ENCODE measurements at places on chromosomes 7 and 10.

DNA sequence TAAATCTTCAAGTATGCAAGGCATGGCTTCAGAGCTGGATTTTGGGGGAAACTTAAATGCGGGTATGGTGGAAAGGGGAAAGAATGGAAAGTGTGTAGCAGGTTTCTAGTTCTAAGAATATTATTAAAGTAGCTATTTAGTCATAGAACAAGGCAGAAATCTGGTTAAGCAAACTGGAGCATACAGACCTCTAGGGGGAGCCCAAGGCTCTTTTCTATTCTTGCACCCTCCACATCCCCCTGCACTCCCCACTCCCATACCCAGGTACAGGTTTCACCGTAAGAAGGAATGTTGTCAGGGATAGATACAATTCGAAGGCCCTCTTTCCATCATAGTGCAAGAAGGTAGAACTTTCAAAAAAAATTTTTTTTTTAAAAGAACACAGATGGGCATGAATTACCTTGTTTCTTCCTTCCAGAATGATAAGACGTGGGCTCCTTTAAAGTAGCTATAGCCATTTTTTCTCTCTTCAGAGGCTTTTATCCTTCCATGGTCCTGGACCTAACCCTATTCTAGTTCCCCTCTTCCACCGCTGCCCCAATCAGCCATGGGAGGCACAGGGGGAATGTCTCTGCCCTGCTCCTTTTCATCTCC lies 41.5 kb upstream of the SMIM30 start:
- no peak for DNase-seq

DNA sequence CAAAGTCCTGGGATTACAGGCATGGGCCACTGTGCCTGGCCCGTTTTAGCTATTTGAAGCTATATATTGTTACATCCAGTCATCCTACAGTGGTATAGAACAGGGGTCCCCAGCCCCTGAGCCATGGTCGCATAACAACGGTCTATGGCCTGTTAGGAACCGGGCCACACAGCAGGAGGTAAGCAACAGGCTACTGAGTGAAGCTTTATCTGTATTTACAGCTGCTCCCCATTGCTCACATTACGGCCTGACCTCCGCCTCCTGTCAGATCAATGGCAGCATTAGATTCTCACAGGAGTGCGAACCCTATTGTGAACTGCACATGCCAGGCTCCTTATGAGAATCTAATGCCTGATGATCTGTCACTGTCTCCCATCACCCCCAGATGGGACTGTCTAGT lies 26.3 kb upstream of the TSPAN33 start:
- no peak for DNase-seq

DNA sequence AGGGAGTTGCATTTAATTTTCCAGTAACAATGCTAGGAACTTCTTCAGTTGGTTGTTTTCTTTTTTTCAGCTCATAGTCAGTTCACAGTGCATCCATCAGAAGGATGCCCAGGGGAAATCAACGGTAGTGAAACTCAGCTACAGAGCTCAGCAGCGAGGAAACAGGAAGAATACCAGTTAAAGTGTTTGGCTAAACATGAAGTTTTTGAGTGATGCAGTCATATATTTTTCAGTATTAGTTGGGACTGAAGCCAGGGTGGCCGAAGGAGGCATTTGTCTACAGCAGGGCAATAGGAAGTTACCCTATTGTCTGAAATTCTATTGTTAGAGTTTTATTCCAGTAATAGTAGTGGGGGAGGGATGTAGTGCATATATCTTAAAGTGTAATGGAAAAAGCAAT lies 45.3 kb upstream of the MALRD1 start:
- DNase-seq, result no peak

DNA sequence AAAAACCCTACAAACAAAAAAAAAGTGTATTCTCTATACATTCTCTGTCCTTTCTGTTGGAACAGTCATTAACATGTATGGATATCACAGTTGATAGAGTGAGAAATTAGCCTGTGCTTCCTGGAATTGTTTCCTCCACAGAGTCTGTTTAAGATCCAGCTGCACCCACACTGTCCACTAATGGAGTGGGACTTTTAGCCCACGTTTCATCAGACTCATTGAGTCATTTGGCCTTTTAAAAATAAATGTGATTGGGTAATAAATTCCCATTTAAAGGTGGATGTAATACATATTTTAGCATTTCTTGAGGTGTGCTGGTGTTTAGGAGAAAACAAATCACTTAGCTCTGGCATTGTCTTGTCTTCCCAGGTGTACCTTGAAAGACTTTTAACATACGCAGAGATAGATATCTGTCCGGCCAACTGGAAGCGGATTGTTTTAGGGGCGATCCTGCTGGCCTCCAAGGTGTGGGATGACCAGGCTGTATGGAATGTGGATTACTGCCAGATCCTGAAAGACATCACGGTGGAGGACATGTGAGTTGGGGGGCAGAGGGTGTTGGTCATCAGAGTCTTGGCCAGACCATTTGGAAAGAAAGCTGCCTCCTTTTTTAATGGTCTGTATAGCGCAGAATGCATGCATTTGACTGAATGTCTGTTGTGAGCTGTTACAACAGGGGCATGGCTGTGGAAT lies 52.3 kb upstream of the GJD4 start:
- no peak for DNase-seq

- no peak for DNase-seq
Observed at GRCh38 chr10:74118804-74119203, 31.8 kb downstream of the AP3M1 start.

DNA sequence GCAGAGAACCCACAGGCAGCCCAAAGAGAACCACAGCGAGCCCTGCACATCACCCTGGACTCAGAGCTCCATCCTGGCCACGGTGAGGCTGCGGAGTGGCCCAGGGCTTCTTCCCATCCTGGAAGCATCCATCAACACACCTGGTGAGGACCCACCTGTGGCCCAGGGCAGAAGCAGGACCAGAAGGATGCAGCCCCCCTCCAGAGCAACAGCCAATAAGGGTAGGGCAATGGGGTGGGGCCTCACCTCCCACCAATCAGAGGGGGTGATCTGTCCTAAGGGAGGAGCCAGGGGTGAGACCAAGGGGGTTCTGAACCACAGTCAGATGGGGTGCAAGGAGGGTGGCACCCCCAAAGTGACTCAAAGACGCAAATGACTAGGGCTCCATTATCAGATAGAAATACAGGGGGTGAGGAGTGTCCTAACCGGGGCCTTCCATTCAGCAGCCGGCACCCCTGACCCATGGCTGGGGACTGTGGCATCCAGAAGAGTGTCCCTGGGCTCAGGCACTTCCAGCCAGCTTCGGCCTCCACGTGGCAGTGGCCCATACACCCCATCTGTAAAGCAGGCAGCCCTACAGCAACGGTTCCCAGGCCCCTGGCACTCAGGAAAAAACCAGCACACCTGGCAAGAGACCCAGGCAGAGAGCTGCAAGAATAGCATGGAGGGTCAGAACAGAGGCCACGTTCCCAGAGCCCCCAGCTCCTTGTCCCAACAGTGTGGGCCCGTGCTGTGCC lies 36.9 kb downstream of the STK32C start:
- DNase-seq, result no peak

- DNase-seq, result no peak
Observed at GRCh38 chr10:124369986-124370385, 48.7 kb downstream of the OAT start.

DNA sequence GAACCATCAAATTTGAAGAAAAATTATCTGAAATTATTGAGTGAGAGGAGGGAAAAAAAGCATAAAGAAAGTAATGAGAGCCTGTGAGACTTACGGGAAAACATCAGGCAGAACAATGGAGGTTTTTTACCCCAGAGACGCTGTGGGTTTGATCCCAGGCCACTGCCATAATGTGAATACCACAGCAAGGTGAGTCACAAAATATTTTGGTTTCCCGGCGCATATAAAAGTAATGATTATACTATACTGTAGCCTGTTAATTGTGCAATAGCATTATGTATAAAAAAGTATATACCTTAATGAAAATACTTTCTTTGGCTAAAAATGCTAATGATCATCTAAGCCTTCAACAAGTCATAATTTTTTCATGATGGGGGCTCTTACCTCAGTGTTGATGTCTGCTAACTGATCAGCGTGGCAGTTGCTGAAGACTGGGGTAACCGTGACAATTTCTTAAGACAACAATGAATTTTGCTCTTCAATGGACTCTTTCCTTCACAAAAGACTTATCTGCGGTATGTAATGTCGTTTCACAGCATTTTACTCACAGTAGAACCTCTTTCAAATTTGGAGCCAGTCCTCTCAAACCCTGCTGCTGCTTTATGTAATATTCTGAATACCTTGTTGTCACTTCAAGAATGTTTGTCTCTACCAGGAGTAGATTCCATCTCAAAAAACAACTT lies 97.0 kb upstream of the FAM20C start:
- DNase-seq, result no peak

GRCh38 chr10:124224331-124225028 lies 131.1 kb upstream of the CHST15 start:
- DNase-seq, result no peak

GRCh38 chr10:50381642-50382041 lies 130.3 kb upstream of the ASAH2 start:
- no peak for DNase-seq

- DNase-seq, result no peak
Observed at GRCh38 chr7:71817916-71818315, 594.2 kb downstream of the CALN1 start.

DNA sequence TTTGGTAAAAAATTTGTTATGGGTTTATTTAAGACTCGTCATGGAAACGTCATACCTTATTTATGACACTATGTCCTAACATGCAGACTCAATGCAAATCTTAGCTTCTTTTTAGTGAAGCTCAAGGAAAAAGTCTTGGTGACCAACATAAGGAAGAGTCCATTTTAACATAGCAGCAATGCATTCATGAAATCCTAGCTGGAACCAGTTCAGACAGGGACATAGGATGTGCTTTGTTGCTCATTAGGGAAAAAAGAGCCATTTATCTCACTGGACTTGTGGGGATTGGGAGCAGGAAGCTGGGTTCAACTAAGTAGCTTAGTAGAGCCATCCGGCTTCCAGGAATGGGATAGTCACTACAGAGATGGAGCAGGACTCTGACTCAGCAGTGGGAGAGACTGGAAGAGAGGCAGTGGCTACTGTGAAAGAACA lies 100.7 kb upstream of the DKK1 start:
- DNase-seq, result no peak

DNA sequence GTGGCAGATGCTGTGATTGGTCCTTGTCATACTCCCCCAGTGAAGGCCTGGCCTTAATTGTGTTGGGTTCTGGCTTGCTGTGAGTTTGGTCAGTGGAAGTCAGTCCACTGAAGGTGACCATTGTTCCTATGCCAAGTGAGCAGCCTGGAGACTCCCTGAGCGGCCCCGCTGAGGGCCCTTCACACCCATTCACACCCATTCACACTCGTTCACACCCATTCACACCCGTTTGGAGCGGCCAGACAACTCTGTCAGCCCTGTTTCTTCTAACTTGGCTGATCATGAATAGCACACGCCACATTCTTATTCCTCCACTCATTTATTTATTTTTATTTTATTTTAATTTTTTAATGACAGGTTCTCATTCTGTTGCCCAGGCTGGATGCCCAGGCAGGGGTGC lies 61.5 kb downstream of the C10orf120 start:
- no peak for DNase-seq

DNA sequence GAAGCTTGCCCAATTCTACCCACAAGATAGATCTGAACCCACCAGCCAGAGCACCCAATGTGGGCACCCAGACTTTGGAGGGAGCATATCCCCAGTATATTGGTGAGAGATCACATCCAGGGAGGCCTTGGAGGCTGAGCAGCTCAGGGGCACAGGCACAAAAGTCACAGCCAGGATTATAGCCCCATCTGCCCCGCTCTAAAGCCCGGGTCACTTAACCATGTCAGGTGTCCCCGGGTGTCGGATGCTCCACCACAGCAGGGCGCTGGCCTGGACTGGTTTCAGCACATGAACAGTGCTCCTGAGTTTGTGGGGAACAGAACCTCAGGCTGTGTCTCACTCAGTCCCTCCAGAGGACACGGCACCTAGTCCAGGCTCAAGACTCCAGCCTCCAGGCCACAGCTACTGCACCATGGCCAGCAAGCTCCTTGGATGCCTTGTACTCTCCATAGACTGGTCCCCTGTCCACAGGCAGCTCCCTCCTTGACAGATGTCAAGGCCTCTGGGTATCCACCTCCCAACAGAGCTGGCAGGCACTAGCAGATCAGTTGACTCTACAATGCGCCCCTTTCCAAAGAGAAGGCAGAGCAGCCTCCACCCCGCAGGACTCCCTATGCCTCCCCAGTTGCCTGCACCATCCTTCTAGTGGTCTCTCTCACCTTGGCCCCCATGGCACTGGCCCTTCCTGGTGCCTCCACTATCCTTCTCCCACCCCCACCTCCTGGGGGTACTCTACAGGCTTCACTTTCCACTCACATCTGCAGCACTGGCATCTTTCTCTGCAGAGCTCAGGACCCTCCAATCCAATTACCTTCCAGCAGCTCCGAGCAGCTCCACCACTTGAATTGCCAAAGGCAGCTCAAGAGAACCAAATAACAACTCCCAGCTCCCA lies 306.0 kb downstream of the GRID1 start:
- DNase-seq, result no peak

DNA sequence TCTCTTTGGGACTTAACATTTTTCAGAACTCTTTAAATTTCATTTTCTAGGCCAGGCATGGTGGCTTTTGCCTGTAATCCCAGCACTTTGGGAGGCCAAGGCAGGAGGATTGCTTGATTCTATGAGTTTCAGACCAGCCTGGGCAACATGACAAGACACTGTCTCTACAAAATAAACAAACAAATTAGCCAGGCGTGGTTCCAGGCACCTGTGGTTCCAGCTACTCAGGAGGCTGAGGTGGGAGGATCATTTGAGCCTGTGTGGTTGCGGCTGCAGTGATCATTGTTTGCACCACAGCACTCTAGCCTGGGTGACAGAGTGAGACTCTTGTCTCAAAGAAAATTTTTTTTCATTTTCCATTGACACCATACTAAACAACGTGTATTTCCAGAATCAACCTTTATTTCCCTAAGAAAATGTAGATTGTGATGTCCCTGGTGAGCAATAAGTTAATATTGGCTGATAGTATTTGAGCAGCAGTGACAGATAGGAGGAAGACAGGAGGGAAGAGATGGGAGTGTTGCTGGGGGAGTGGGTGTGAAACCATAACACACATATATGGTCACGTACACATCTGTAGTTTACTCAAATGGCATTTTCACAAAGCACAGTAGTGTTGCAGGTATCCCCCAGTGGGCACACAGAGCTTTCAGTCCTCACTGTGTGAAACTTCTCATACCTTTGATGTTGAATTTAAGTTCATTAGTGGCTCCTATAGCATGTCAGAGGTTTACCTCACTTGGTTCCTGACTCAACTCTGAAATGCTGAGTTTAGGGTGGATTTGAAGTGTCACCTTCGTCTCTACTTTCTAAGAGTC lies 205.6 kb downstream of the AUTS2 start:
- DNase-seq, result no peak

DNA sequence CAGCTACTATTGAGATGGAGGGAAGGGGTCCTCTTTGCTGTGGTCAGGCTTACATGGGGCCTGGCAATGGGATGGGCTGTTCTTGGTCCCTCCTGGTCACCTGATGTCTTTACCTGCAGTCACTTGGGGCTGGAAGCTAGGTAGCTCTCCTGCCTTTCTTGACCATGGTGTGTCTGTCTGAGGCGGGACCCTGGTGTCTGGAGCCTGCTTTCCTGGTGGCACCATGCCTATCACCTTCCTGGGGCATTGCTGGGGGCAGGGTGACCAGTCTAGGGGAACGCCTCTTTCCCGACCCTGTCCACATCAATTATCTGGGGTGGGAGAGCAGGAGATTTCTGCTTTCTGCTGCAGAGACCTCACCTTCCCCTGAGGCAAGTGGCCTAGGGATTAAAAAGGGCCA lies 55.6 kb downstream of the ARHGAP22 start:
- DNase-seq, result no peak

Data from nucleus accumbens (tissue), 56 donors.